Tibial nerve (tissue), 4 donors: ENCODE measurements at places on chromosomes 16 and 17.

GRCh38 chr17:9271989-9272388 lies 250.7 kb downstream of the NTN1 start:
- peak overlapping the region; percentile 26 for H3K27ac ChIP-seq
- DNase-seq = no peak
- no peaks in the 10 kb centered on the region for H3K36me3 ChIP-seq
- no peaks in the 10 kb centered on the region for H3K27me3 ChIP-seq
- H3K4me1 ChIP-seq = no peaks in the 10 kb centered on the region
- H3K4me3 ChIP-seq = no peak overlapping the region

DNA sequence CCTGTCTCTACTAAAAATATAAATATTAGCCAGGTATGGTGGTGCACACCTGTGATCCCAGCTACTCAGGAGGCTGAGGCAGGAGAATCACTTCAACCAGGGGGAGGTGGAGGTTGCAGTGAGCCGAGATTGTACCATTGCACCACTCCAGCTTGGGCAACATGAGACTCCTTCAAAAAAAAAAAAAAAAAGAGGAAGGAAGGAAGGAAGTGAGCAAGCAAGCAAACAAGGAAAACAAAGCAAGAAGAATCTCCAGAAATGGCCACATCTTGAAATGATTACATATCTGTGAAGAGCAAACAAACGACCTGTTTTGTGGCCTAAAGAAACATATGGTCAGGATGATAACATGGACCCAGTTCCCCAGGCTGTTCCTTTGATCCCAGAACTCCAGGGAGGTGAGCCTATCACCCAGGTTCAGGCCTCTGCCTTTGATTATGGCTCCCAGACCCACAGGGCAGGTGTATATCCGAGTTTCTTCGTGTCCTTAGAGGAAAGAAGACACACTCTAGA lies 8.9 kb downstream of the ACOX1 start:
- no peak overlapping the region for H3K4me3 ChIP-seq
- no peaks in the 10 kb centered on the region for H3K36me3 ChIP-seq
- no peaks in the 10 kb centered on the region for H3K27me3 ChIP-seq
- DNase-seq = no peak

DNA sequence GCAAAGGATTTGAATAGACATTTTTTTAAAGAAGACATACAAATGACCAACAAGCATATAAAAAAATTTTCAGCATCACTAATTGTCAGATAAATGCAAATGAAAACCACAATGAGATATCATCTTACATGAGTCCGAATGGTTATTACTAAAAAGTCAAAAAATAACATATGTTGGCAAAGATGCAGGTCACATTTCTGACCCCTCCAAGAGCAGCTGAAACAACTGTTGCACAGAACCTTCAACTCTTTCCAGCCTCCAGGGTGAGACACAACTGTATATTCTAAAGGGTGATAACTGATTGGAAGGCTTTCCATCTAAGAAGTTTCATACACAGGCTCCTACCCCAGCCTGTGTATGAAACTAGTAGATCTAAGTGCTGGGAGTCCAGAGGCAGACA lies 51.9 kb downstream of the SLFN5 start:
- H3K4me3 ChIP-seq = no peak overlapping the region
- H3K4me1 ChIP-seq = no peaks in the 10 kb centered on the region
- H3K27me3 ChIP-seq = no peaks in the 10 kb centered on the region

GRCh38 chr16:58499615-58500351 lies at the start of gene NDRG4:
NDRG4 (plus strand) TSS chr16:58500143; CDS start chr16:58500249, 106 bp downstream.
- H3K4me3 ChIP-seq = peak within 1 kb of the TSS; percentile 45
- peaks cover 22% of the 10 kb centered on the region for H3K4me1 ChIP-seq
- H3K27ac ChIP-seq = no peak within 1 kb of the TSS

- H3K4me3 ChIP-seq = peak overlapping the region; percentile 88
- H3K27me3 ChIP-seq = no peaks in the 10 kb centered on the region
- no peak for DNase-seq
- peak overlapping the region; percentile 97 for H3K27ac ChIP-seq
Measured at GRCh38 chr16:24729951-24730815, 732 bp downstream of the TNRC6A start.
